HepG2 (cell line): ENCODE measurements at places on chromosomes 1 and 21. TPM values are rescaled to one million over a fixed set of nuclear protein-coding genes. Genes with fewer than 3 reads are reported as not detected.

GRCh38 chr1:95742591-95743089 lies 508.6 kb downstream of the RWDD3 start:
- no peak overlapping the region for H3K4me3 ChIP-seq
- H3K36me3 ChIP-seq, result no peaks in the 10 kb centered on the region
- no peaks in the 10 kb centered on the region for H3K27me3 ChIP-seq
- no peak for DNase-seq
- no peaks in the 10 kb centered on the region for H3K4me1 ChIP-seq

DNA sequence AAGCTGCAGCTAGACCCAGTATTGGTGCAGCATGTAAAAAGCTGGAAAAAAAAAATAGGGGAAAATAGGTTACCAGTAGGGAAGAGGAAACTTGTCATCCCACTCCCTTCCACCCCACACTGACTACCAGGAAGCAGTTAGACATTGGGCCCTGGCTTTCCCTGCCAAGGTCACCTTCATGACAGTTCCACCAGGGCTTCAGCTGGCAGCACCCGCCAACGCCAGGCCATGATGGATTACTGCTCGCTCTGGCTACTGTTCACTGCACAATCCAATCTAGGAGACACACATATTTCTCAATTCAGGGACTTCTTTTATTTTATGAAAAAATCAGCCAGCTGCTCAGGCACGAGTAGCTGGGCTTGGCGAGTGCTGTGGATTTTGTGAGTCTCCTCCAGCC lies 127.7 kb downstream of the DMRTA2 start:
- H3K36me3 ChIP-seq, result no peaks in the 10 kb centered on the region
- no peak overlapping the region for H3K27ac ChIP-seq
- DNase-seq, result no peak

- H3K36me3 ChIP-seq, result no peaks in the 10 kb centered on the region
- peaks cover 16% of the 10 kb centered on the region; the same call in 1 of the 3 replicates for H3K27me3 ChIP-seq
- peaks cover 24% of the 10 kb centered on the region for H3K4me1 ChIP-seq
- DNase-seq, result no peak
- H3K4me3 ChIP-seq, result no peak overlapping the region
These were observed 220.7 kb upstream of the VAMP3 start for GRCh38 chr1:7550261-7550865.

DNA sequence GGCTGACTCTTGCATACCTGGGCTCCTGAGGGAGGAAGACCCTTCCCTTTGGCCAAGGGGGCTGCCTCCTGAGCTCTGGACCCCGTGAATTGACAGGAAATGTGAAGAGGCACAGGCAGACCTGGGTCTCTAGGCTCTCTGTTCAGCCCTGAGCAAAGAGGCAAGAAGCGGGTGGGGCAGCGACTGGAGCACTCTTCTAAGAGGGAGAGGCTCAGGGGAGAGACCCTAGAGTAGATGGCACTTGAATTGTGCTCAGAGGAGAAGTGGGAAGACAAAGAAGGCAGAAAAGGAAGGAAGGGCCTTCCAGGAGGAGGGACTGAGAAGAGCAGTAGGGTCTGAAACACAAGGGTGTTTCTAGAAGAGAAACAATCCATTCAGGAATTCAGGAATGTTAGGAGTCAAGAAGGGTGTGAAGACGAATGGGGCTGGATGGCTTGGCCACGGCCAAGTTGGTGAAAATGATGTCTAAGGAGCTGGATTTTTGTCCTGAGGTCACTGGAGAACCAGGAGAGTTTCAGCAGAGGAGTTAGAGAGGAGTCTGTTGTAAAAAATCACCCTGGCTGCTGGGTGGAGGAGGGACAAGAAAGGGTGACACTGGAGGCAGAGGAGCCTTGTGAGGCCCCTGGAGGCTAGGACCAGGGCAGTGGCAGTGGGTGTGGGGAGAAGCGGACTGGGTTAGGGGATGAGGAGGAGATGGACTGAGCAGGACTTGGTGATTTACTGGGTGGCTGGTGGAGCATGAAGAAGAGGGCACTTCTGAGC lies 5.3 kb downstream of the TIE1 start:
- no peaks in the 10 kb centered on the region for H3K36me3 ChIP-seq
- H3K27ac ChIP-seq, result no peak overlapping the region
- H3K27me3 ChIP-seq, result no peaks in the 10 kb centered on the region; the same call in 1 of the 2 replicates
- peaks cover 25% of the 10 kb centered on the region for H3K4me1 ChIP-seq
- DNase-seq, result no peak

GRCh38 chr1:14897547-14897946 lies 256.0 kb upstream of the TMEM51 start:
- peaks cover 49% of the 10 kb centered on the region; the same call in 2 of the 3 replicates for H3K27me3 ChIP-seq
- no peak overlapping the region for H3K4me3 ChIP-seq
- no peak for DNase-seq
- H3K36me3 ChIP-seq, result no peaks in the 10 kb centered on the region
- H3K27ac ChIP-seq, result no peak overlapping the region

DNA sequence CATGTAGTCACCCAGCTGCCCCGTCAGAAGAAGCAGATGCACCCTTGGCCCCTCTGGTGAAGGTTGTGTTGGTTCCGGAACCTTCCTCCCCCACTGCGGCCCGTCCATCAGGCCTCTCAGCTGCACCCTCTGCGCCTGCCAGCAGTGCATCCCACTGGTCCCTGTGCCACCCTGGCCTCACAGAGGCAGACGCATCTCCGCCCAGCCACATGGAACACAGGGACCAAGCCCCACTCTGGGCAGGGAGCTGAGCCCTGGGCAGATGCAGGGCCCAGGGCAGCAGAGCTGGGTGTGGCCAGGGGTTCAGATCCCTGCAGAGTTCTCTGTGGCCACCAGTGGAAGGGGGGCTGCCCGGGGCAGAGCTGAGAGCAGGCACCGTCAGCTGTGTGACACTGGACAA lies 50.6 kb downstream of the SLC19A1 start:
- H3K4me3 ChIP-seq, result no peak overlapping the region
- peaks cover 19% of the 10 kb centered on the region for H3K36me3 ChIP-seq
- H3K4me1 ChIP-seq, result no peaks in the 10 kb centered on the region; the same call in 1 of the 2 replicates
- no peak for DNase-seq
- no peaks in the 10 kb centered on the region for H3K27me3 ChIP-seq

GRCh38 chr1:25876693-25877077 lies 1.2 kb upstream of the PAQR7 start:
- DNase-seq, result no peak
- H3K27ac ChIP-seq, result no peak overlapping the region
- no peaks in the 10 kb centered on the region for H3K27me3 ChIP-seq
- peaks cover 71% of the 10 kb centered on the region for H3K4me1 ChIP-seq
- no peaks in the 10 kb centered on the region for H3K36me3 ChIP-seq

- DNase-seq, result no peak
- peaks cover 6% of the 10 kb centered on the region; the same call in 1 of the 2 replicates for H3K27me3 ChIP-seq
- peaks cover 4% of the 10 kb centered on the region; the same call in 1 of the 2 replicates for H3K4me1 ChIP-seq
- no peak overlapping the region for H3K4me3 ChIP-seq
- no peaks in the 10 kb centered on the region for H3K36me3 ChIP-seq
These were observed 128.0 kb upstream of the DPYD start for GRCh38 chr1:98048751-98049325.

GRCh38 chr21:42194863-42195262 lies 24.1 kb upstream of the ABCG1 start:
- no peak overlapping the region for H3K4me3 ChIP-seq
- H3K4me1 ChIP-seq, result peaks cover 8% of the 10 kb centered on the region; the same call in 1 of the 2 replicates
- H3K36me3 ChIP-seq, result no peaks in the 10 kb centered on the region
- H3K27me3 ChIP-seq, result peaks cover 3% of the 10 kb centered on the region
- DNase-seq, result no peak

- H3K27ac ChIP-seq, result no peak overlapping the region
- no peaks in the 10 kb centered on the region for H3K4me1 ChIP-seq
- no peaks in the 10 kb centered on the region for H3K36me3 ChIP-seq
- H3K4me3 ChIP-seq, result no peak overlapping the region
- no peaks in the 10 kb centered on the region for H3K27me3 ChIP-seq
- no peak for DNase-seq
These were observed 119.8 kb upstream of the PTGFR start for GRCh38 chr1:78370779-78371482.

DNA sequence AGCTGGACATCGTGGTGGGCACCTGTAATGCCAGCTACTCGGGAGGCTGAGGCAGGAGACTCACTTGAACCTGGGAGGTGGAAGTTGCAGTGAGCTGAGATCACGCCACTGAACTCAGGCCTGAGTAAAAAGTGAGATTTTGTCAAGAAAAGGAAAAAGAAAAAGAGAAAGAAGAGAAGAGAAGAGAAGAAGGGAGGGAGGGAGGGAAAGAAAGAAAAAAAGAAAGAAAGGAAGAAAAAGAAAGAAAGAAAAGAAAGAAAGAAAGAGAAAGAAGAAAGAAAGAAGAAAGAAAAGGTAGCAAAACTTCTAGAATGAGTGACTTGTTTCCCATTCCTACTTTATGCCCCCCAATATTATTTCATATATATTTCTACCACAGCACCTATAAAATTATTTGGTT lies 98.8 kb downstream of the UBE2U start:
- no peak for DNase-seq
- H3K4me3 ChIP-seq, result no peak overlapping the region
- no peak overlapping the region for H3K27ac ChIP-seq
- no peaks in the 10 kb centered on the region for H3K36me3 ChIP-seq

GRCh38 chr1:205248793-205249601 lies 21.3 kb downstream of the TMCC2 start:
- no peak overlapping the region for H3K27ac ChIP-seq
- no peak overlapping the region for H3K4me3 ChIP-seq
- no peaks in the 10 kb centered on the region for H3K36me3 ChIP-seq

The ZZZ3 gene
- total RNA-seq, result 50.2 and 58.5 TPM in 2 replicates

The SH2D1B gene
- total RNA-seq, result not detected in 2 replicates

The CLIC6 gene
- not detected in 2 replicates for total RNA-seq

The CD48 gene
- not detected in 2 replicates for total RNA-seq
